ENCODE measurements at places on chromosomes 4 and X.

GRCh38 chr4:172982151-172982590 is 186.4 kb upstream of the GALNT7 start:
- DNase-seq, result peak; percentile 37

- no peak for DNase-seq
These were observed 125.1 kb downstream of the PPA2 start for GRCh38 chr4:105348719-105349118.

GRCh38 chr4:7183161-7183560 is 9.2 kb upstream of the SORCS2 start:
- DNase-seq, result no peak

DNA sequence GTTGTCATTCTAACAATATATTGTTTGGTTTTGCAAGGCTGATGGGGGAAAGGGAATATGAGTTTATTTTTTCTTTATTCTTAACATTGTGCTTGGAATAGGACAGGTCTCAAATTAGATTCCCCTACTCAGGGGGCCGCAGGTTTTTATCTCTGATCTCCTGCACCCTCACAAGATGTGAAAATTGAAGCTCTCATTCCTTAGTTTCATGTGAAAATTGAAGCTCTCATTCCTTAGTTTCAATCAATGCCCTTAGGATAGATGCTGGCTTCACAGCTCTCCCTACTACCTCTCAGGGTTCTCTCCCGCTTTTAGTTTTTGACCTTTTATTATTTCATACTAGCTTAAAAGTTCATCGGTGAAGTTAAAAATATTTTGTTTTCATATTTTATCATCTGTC is 12.0 kb downstream of the NEIL3 start:
- DNase-seq, result no peak

DNA sequence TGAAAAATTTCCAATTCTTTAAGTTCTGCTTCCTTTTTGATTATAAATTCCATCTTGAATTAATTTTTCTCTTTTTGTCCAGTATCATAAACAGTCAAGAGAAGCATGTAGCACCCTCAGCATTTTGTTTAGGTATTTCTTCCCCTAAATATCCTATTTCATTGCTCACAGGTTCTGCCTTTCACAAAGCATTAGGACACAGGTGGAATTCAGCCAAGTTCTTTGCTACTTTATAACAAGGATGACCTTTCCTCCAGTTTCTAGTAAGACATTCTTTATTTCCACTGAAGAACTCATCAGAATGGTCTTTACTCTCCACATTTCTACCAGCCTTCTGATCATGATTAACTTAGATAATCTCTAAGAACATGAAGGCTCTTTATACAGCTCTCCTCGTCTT is 7.4 kb downstream of the SLC9B1 start:
- DNase-seq, result no peak

DNA sequence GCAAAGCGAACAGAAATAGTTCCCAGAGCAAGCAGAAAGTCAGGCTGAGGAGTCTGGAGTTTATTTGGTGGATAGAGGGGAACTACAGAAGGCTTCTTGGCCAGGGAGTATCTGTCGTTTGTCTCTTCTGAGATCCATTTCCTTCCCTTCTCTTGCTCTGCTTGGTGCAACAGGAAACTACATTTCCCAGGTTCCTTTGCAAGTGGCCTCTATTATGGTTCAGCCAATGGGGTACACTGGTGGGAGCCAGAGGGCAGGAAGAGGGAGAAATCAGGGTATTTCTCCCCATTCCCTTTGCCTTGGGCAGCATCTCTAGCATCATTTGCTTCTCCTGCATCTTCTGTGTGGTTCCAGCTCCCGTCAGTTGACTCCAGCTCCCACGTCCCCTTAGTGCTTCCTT is 142.1 kb downstream of the BCOR start:
- peak; percentile 2 for DNase-seq

- no peak for DNase-seq
These were observed 52.3 kb upstream of the TMEM131L start for GRCh38 chr4:153413842-153414241.
